ENCODE measurements at places on chromosomes 4 and X. TPM values are rescaled to one million over a fixed set of nuclear protein-coding genes. Genes with fewer than 3 reads are reported as not detected.

Gene UGT2B11
- not detected for total RNA-seq

Gene UFSP2
- 55.5 TPM for total RNA-seq

Gene MAMLD1
- total RNA-seq, result 5.3 TPM

Gene ARHGEF9
- 24.8 TPM for total RNA-seq

Gene RIPPLY1
- total RNA-seq, result 1.3 TPM

Gene AMBN
- 0.47 TPM for total RNA-seq

Gene EDNRA
- 56.5 TPM for total RNA-seq

Gene MID1
- total RNA-seq, result 34.6 TPM

Gene XIAP
- total RNA-seq, result 68.0 TPM

Gene MAP3K15
- total RNA-seq, result 5.0 TPM

Gene CT55
- 0.12 TPM for total RNA-seq

Gene CXCL13
- 0.58 TPM for total RNA-seq

Gene SORCS2
- total RNA-seq, result 7.1 TPM

Gene DBET
- total RNA-seq, result not detected

Gene ADGRA3
- 62.5 TPM for total RNA-seq

Gene TRIM75
- total RNA-seq, result not detected

Gene ETDB
- total RNA-seq, result not detected

Gene CT45A2
- total RNA-seq, result not detected

Gene NLGN4X
- total RNA-seq, result 14.3 TPM

Gene RHOXF2
- total RNA-seq, result not detected

Gene SPANXN4
- not detected for total RNA-seq

Gene GPR143
- total RNA-seq, result 7.8 TPM

Gene VSIG4
- 14.5 TPM for total RNA-seq

Data from metanephros (tissue), 2 donors.